Stimulated activated CD4-positive, alpha-beta T cell treated with anti-CD3 and anti-CD28 coated beads, Interleukin-15, amount 100 ng/mL, for 24 hours (primary cell): ENCODE measurements at places on chromosomes 3 and 15.

GRCh38 chr3:59106085-59106648 is 56.3 kb upstream of the CFAP20DC start:
- DNase-seq = no peak

DNA sequence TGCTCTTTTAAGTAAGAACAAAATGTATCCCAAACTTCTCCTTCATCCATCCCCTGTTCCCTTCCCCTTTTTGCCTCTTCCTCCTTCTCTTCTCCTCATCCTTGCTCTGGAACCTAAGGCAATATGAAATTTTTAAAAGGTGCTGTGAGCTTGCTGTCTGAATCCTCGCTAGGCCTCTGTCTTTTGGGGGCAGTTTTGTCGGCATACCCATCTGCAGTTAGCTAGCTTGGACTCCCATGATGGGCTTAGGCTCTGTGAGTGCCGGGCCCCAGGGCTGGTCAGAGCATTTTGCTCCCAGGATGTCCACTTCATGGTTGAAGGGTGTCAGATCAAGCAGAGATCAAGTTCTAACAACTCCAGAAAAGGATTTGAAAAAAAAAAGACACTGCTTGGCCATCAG is 18.6 kb downstream of the ZIC1 start:
- DNase-seq = no peak

- no peak for DNase-seq
Measured at GRCh38 chr3:115120597-115120996, 26.5 kb downstream of the ZBTB20 start.

DNA sequence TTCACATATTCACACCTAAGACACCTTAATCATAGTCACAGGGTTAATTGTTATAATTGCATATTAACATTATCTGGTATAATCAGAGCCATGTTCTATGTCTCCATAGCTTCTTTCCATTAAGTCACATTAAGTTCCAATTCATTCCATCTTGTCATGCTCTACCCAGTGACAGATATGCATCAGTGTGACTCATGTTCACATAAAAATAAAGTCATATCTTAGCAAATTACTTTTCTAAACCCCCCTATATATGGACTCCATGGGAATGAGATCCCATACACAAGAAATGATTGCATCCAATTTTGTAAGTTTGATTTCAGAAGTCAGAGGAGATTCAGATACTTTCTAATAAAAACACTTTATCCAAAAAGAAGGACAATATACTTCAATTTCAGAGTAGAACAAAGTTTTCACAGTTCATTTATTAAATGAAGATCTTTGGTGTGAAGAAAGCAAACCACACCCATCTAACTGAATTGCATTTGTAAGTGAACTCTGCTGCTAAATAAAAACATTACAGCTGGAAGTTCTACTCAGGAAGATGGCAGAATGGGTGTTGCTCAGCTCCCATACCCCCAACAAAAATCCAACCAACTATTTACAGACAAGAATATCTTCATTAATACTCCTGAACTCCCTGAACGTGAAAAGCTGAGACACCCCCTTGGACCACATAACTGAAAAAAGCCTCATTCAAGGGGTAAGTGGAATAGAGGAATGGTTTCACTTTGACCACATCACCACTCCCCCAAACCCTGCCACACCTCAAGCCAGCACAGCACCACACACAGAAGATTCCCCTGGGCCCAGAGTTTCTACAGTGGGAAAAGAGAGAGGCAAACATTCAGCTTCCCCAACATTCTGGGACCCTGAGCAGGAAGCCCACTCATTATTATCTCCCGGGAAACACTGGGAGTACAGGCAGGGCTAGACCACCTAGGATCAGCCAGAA is 27.6 kb downstream of the THBS1 start:
- DNase-seq = no peak

- DNase-seq = no peak
Measured at GRCh38 chr3:11084098-11084497, 70.2 kb upstream of the HRH1 start.

- no peak for DNase-seq
Measured at GRCh38 chr15:98395974-98396610, 252.2 kb upstream of the IGF1R start.
